ENCODE measurements at places on chromosomes 13 and 19.

DNA sequence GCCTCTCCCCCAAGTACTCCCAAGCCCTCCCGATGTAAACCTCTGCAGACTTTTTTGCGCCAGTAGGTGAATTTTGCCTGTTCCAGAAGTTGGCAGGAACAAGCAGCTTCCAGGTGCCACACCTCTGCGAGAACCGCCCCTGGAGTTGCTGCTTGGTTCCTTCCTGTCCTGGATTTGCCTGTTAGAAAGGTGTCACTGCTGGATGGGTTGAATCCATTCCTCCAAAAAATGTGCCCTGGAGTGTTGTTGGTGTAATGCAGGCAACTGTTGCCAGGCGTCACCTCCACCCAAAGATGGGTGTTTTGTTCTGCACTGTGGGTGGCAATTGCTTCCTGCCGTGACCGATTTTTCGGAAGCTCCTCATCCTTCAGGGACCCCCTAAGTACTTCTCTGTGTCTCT, 5.7 kb downstream of the PGPEP1 start:
- DNase-seq: no peak

- DNase-seq: no peak
Measured at GRCh38 chr13:24854311-24854710, 90.3 kb downstream of the RNF17 start.

- no peak for DNase-seq
Measured at GRCh38 chr13:45074721-45075120, 45.6 kb upstream of the GTF2F2 start.

GRCh38 chr13:112893570-112894422, 75.2 kb upstream of the MCF2L start:
- DNase-seq: no peak

DNA sequence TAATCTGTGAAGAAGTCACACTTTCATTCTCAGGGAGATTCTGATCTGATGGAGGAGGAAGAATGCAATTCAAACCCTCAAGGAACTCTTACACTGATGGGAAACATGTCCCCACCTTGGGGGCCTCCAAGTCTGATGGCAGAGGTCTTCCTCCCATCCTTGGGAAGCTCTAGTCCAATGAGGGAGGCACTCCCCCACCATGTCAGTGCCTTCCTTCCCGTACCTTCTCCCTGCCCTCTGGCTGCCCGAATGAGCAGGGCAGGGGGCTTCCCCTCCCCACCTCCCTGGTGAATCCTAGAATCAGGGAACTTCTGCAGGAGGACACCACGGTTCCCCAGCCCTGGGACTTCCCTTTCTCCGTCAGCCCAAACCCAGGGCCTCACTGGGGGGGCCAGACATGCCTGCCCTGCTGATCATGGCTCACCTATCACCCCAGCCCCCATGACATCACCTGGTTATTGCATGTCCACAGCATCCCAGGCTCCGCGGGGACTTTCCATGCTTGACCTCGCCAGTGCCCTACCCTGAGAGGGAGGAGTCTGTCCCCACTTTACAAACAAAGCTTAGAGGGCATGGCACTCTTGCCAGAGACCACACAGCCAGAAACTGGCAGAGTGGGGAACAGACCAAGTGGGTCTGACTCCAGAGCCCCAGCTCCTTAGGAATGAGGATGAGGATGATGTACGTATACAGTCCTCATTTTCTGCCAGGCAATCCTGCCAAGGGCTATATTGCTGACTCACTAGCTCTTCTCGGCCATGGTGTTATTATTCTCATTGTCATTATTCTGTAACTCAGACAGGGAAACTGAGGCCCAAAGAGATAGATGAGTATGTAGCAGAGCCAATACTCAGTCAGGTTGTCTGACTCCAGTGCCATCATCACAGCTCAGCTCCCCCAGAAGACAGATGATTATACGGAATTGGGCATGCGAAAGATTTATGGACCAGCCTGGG, 9.6 kb upstream of the BCL3 start:
- peak; percentile 89 for DNase-seq

- no peak for DNase-seq
Measured at GRCh38 chr19:46737298-46737654, 8.6 kb upstream of the FKRP start.

GRCh38 chr19:16370641-16371391, 46.2 kb downstream of the KLF2 start:
- no peak for DNase-seq

DNA sequence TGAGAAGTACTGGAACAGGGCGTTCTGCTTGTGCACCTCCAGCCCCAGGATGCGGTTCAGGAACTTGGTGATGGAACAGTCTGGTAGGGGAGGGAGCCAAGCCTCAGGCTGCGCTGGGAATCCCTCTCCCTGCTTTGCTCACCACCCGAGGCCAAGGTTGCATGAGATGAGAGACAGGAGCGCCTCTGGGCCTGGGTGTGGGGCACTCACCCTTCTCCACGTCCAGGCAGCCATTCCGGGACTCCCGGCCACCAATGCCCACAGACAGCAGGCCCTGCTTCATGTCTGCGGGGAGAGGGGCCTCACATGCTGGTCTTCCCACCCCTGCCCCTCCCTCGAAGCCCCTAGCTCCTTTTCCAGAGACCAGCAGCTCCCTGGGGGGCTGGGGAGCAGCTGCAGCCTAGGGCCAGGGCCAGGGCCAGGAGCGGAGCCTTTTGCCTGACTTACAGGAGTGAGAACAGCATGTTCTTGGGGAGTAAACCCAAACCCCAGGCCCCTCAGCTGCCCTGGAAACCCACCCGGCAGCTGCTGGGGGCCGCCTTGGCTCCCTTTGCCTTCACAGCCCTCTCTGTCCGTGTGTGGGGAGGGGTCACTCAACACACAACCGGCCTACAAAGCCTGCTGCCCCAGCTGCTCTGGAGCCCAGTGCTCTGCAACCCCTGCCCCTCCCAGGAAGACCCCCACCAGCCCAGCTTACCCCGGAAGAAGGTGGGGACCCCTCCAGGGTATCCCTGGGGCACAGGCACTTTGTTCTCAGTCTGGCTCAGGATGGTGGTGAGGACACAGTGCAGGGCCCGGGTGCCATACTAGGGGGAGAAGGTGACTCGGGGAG, 7.2 kb downstream of the GPX4 start:
- no peak for DNase-seq

DNA sequence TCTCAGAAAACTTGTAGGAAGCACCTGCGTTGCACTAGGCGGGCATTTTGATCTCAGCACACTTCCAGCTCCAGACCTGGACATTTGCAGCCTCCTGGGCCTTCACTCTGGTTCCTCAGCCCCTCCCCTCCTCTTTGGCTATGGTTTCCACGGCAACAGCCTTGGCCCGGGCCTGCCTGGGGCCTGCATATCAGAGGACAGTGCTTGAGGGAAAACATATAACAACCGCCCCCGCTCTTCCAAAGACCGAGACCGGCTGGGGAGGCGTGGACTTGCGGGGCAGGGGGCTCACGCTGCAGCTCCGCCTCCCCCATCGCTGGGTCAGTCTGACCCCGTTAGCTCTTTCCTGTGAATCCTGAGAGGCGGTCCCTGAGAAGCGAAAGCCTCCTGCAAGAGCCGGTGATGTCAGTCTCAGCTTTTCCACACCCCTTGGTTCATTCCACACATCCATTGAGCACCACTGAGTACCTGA, 125.7 kb upstream of the PEG3 start:
- no peak for DNase-seq

DNA sequence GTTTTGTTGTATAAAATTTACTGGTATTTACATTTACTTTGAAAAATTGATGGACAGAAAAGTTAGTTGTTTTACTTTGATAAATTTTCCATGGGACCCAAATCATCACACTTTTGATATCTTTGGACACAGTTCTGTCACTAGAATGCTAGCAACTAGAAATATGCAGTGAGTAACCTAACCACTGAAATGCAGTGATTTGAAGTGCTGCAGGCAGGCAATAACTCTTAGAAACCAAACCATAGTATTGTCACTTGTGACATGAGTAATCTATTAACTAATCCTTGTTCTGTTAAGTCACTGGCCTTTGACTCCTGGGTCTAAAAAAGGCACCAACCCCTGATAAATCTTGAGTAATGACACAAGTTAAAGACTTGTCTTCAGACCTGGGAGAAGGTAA, 620.0 kb upstream of the ATXN8OS start:
- no peak for DNase-seq

- no peak for DNase-seq
Measured at GRCh38 chr13:102220681-102221228, 181.1 kb downstream of the FGF14 start.

DNA sequence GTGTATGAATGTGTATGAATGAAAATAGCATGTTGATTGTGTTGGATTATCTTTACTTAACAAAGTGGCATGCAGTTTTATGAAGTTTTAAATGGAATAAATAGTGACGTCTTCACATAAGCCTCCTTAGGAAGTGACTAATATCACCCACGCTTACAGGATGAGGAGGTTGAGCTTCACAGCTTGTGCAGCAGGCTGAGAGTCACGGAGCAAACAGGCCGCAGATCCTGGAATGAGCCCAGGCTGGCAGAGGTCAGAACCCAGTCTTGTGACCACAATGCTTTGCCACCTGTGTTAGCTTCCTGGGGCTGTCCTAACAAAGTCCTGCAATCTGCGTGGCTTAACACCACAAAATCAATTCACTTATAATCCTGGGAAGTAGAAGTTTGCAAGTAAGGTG, 20.8 kb downstream of the LAIR2 start:
- peak; percentile 87 for DNase-seq

GRCh38 chr19:35639863-35640262, 1.7 kb upstream of the ETV2 start:
- DNase-seq: no peak
